ENCODE measurements at places on chromosomes 7 and 10.
A peak's percentile ranks its signal among the peaks of the same experiment; 100 is the strongest.

- DNase-seq, result no peak
Measured at GRCh38 chr10:29127037-29127700, 161.7 kb upstream of the LYZL1 start.

GRCh38 chr10:2935647-2936386, 131.5 kb upstream of the PFKP start:
- no peak for DNase-seq

DNA sequence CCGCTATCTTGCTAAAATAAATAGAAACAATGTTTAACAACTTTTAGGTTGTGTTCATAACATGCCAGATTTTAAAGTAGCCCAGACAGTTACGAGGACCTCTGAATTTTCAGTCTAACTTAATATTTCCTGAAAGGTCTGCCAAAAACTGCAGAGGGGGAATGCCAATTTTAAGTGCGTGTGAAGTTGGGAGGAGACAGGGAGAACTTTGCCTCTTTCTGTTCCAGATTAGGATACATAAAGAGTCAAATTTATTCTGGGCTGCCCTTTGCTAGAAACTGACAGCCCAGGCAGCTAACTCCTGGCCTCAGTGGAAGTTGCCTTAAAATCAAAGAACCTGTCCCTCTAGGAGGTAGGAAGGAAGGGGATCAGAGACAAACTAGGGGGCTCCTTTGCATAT, 52.3 kb upstream of the PIP4K2A start:
- DNase-seq, result no peak

DNA sequence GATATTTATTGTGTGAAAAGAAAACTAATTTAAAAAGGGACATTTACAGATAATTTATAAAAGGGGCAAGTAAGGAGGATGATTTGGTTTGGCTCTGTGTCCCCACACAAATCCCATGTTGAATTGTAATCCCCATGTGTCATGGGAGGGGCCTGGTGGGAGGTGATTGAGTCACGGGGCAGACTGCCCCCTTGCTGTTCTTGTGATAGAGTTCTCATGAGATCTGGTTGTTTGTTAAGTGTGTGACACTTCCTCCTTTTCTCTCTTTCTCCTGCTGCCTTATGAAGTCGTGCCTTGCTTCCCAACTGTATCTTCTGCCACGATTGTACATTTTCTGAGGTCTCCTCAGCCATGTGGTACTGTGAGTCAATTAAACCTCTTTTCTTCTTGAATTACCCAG, 171.0 kb upstream of the SEMA3E start:
- DNase-seq, result no peak

- no peak for DNase-seq
Measured at GRCh38 chr7:36961097-36961496, 236.8 kb upstream of the AOAH start.

DNA sequence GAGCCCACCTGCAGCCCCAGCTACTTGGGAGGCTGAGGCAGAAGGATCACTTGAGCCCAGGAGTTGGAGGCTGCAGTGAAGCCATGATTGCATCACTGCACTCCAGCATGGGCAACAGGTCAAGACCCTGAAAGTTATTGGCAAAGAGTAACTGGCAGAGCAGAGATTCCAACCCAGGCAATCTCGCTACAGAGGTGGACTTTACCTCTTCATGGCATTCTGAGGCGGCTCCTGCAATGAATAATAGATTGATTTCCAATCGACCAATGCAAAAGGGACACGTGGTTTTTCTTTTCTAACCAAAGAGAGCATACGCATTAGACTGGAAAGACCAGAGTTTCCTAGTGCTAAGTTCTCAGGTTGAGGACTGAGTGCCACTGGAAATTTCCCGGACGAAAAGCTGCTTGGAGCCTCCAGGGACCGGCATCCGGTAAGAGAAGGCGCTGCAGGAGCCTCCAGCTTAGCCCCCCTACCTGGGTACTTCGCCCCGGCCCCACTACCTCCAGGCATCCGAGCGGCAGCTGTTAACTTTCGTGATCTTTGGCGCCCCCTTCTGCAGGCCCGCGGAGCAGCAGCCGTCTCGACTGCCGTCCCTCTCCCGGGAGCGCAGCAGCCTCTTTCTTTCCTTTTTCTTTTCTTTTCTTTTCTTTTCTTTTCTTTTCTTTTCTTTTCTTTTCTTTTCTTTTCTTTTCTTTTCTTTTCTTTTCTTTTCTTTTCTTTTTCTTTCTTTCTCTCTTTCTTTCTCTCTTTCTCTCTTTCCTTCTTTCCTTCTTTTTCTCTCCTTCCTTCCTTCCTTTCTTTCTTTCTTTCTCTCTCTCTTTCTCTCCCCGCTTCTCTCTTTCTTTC, 4.1 kb downstream of the MBLAC1 start:
- DNase-seq, result no peak

GRCh38 chr7:45657136-45657889, 83.1 kb downstream of the ADCY1 start:
- DNase-seq, result no peak

DNA sequence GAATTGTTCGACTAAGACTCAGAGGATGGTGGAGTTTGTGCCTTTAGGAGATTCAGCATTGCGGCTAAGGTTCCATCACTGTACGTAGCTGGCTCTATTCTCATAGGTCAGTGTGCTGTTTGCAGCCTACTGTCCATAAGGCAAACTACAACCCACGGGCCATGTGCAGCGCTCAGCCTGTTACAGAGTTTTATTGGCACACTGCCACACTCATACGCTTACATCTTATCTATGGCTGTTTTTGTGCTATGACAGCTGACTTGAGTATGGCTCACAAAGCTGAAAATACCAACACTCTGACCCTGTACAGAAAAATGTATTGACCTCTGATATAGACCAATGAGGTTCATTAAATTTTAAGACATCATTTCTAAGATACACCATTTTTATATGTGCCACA, 114.5 kb downstream of the ARID5B start:
- no peak for DNase-seq

DNA sequence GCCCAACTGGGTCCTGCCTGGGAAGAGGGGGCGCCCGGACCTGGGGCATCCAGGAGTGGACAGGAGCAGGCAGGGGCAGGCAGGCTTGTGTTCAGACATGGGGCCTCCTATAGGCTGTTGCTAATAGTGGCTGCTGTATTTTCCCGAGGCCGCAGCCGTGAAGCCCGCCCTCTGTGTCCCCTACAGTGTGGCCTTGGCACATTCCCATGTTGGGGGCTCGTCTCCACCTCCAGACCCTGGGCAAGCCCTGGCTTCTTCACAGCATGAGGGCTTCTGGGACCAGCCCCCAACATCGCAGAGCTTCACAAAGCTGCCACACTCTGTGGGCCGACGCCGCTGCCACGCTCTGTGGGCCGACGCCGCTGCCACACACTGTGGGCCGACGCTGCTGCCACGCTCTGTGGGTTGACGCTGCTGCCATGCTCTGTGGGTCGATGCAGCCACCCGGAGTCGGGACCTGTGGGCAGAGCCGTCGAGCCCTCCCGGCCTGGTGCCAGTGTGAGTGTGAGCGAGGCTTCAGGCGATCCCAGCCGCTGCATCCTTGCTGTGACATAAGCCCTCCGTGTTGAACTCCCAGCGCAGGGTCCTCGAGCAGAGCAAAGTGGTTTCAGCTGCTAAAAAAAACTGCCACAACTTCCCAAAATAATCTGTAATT, 109.0 kb downstream of the INPP5A start:
- DNase-seq, result no peak

DNA sequence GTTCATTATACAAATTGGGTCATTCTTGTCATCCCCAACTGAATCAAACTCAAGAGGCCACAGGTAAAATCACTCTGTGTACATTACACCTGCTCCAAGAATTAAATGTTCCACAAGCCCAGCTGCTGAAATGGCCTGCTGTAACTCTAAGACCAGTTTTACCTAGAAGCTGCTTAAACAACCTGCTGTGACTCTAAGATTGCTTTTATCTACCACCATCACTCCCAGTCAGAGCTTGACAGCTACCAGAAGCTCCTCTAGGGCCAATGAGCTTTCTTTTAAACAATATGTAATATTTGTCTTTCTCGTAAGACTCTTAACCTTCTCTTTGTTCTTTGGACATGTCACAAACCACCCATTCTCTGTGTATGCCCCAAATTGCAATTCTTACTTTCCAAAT, 141.8 kb upstream of the LRGUK start:
- no peak for DNase-seq

GRCh38 chr10:50550291-50550839, 73.4 kb downstream of the SGMS1 start:
- DNase-seq, result no peak

DNA sequence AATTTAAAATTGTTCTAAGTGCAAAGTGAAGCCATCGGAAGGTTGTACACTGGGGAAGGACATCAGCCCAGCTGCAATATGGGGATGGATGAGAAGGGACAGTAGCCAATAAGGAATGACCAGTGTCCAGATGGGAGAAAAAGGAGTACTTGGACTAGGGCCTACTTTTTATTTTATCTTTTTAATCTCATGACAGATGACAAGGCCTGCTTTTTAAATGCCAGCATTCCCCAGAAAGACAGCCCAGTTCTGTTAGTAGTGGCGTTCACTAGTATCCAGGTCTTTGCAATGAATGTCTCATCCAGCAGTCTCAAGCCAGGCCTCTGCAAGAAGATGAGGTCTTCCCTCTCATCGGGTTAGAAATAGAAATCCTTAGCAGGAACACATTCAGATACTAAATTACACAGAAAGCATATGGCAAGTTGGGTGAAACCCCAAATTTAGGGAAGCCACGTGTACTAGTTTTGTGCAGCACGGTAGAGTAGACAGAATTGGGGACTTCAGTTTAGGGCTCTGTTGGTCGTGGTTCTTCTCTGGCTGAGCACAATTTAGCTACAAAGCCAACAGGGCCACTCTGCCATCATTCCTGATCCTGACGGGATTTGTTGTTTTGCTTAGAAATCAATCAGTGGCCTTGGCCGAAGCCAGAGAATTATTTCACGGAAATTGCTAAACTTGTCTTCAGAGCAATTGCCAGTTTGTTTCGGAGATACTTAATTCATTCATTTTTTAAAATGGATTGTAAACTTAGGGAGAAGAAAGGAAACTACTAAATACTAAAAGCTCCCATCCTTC, 227.8 kb downstream of the ARHGAP21 start:
- DNase-seq, result no peak

DNA sequence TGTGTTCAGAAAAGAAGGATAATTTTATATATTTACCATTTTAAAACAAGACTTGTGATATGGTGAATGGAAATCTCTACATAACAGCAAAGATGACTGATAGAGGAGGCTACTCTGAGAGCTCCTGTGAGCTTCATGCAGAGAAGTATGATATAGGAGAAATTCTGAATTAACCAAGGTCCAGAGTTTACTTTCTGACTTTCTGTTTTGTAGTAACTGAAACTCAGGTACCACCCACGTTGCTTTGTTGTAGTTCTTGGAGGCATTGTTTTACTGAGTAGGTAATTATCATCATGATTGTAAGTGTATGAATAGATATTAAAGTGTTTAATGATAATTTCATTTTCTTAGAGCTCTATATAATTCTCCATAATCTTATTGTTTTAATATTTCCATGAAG, 18.0 kb upstream of the SFR1 start:
- DNase-seq, result no peak

DNA sequence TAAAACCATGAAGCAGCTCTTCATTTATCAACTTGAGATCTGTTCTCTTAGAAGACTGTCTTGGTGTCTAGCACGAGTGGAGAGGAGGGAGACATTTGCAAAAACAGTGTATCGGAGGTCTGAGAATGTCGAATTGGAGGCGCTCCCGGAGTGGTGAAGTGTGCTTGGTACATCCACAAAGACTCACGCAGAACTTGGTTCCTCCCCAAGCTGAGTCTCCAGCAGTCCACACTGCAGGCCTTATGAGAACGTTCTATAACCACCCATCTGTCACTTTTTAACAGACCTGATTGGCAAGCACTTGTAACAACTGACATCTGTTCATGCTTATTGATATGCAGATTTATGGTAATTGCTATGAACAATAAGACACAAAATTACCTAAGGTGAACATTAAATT, 261.6 kb downstream of the CELF2 start:
- DNase-seq, result no peak

DNA sequence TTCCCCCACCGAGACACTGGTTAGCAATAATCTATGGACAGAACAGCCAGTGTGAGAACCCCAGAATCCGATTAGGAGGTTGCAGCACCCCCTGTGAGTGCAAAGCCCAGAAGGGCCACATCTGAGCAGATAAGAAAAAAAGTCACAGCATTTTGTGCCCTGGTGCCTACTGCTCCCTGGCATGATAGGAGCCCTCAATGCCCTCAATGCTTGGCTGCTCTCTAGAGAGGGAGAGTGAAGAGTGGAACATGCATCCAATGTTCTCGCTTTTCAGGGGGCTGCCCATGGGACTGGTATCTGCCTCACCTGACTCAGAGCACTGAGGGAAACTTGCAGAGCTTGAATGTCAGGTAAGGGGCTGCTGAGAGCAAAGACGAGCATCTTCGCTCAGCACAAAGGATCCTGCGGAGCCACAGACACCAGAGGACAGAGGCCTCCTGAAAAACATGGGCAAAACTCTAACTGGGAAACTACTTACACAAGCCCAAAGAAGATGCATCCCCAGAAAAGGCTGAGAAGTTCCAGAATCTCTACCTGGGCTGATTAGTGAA, 98.0 kb upstream of the FAM20C start:
- no peak for DNase-seq

DNA sequence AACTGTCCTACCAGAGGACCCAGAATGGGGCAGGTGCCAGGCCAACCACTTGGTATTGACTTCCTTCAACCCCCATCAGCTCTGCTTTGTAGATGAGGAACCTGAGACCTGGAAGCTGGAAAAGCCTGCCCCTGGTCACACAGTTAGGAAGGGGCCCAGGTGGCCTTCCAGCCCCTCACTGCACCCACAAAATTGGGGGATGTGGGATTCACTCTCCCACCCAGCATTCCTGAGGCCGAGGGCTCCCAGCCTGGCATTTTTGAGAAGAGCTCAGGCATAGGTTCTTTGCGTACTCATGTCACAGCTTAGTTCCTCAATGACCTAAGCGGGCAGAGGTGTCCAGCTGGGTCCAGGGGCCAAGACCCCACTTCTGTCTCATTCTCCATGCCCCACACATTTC, 46.1 kb downstream of the EBF3 start:
- DNase-seq, result no peak

DNA sequence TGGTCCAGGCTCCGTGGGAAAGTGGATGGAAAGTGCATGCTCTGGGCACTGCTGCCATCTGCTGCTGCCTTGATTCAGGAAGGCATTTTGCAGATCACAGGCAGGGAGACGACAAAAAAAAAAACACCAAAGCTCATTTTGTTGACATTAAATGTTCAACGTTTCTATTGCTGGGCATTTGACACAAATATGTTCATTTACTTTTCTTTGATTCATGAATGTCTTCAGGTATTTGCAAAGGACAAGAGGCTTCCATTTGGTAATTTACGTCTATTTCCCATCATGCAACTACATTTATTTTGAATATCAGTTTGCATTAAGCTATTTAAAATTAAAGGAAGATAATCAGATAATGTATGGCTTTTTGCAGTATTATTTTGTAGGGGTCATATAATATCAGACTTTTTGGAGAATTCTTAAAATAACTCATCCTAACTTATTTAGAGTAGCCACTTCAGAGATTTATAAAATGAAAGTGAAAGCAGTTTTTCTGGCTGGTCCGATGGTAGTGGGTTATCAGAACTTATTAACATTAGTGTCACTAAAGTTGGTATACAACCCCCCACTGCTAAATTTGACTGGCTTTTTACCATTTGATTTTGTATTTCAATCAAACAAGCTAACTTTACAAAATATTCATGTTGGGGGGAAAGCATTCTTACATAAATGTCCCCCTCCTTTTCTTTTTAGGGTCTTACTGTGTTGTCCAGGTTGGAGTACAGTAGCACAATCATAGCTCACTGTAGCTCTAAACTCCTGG, 65.3 kb downstream of the PDIA4 start:
- peak; percentile 45 for DNase-seq

GRCh38 chr10:79336276-79336675, 11.0 kb upstream of the PPIF start:
- no peak for DNase-seq

GRCh38 chr10:63763744-63764143, 242.5 kb downstream of the REEP3 start:
- no peak for DNase-seq

Measured in amygdala (tissue), 56 donors.